NCI-H1930 (cell line): ENCODE measurements at places on chromosomes 16 and 17.

DNA sequence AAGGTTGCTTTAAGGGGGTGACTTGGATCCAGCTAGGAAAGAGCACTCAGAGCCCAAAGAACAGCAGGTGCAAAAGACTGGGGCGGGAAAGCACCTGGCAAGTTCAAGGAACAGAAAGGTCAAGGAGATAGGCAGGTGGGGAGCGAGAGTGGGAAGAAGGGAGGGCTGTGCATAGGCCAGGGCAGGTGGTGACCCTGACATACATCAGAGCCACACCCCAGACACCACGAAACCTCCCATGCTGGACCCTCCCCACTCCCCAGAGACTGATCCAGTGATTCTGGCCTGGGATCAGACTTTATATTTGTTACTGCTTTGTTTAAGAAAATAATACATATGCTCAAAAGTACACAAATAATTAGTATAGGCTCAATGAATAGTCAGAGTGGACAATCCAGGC, 48.5 kb upstream of the RBFOX3 start:
- no peak for DNase-seq

DNA sequence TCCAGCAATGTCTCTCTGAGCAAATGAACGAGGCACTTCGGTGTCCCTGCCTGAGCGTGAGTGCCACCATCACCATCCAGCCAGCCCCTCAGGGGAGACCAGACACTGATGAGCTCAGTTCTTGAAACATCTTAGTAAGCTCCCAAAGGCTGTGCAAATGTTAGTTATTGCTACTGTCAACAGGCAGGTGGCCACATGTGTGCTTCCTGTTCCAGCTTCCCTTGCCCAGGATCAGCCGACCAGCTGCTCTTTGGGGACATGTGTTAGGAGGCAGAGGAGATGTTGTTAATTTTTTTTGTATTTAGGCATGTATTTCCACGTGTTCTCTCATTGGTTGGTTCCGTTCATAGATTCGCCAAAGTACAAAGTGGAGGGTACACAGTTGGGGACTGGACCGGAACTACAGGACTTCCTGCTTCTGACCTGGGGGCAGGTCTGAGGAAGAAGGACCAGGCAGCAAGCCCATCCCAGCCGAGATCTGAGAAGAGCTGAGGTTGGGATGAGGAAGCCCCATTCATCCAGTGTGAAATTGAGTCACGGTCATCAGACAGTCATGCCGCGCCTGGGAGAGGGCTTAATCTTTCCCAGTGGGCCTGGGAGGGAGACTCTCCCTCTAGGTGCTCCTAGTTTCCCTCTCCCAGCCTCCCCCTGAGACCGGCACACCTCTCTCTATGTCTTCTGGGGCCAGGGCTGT, 3.8 kb downstream of the TTYH2 start:
- no peak for DNase-seq

- DNase-seq: no peak
Observed at GRCh38 chr16:63361032-63361624, 1324.9 kb upstream of the CDH8 start.

- no peak for DNase-seq
Observed at GRCh38 chr17:5630434-5630833, 46.1 kb upstream of the NLRP1 start.

DNA sequence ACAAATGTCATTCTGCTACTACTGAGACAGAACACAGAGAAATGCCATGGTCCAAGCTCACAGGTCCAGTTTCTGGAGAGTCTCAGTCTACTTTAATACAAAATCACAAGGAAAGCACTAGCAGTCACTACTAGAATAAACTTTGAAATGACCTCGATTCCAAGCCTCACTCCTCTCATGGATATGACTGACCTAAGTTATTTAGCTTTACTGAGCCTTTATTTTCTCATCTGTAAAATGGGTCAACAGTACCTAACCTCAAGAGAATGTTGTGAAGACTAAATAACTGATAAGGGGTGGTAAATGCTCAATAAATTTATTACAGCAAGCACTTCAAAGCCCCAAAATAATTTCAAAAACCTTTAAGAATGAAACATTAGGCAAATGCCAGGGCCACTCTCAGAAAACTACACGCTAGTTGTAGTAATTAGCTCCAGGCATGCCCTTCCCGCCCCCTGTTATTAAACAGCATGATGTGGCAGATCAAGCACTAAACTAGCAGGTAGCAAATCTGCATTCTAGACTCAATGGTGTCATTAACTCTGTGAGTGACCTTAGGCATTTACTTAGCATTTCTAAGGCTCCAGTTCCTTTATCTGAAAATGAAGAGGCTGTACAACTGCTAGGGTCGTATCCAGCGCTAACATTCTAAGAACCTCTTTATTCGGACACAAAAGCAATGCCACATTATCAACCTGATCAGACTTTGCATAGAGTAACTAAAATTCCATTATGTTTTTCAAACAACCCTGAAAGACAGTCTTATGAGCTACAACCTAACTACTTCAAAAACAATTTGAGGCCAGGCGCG, 8.4 kb downstream of the GSPT1 start:
- DNase-seq: no peak

- DNase-seq: no peak
Observed at GRCh38 chr16:59296888-59297287, 562.8 kb upstream of the GOT2 start.

- DNase-seq: no peak
Observed at GRCh38 chr16:87043231-87044031, 273.8 kb downstream of the C16orf95 start.

- DNase-seq: no peak
Observed at GRCh38 chr17:27086526-27086925, 207.4 kb upstream of the WSB1 start.

GRCh38 chr16:77398495-77398894, 36.3 kb downstream of the ADAMTS18 start:
- no peak for DNase-seq

DNA sequence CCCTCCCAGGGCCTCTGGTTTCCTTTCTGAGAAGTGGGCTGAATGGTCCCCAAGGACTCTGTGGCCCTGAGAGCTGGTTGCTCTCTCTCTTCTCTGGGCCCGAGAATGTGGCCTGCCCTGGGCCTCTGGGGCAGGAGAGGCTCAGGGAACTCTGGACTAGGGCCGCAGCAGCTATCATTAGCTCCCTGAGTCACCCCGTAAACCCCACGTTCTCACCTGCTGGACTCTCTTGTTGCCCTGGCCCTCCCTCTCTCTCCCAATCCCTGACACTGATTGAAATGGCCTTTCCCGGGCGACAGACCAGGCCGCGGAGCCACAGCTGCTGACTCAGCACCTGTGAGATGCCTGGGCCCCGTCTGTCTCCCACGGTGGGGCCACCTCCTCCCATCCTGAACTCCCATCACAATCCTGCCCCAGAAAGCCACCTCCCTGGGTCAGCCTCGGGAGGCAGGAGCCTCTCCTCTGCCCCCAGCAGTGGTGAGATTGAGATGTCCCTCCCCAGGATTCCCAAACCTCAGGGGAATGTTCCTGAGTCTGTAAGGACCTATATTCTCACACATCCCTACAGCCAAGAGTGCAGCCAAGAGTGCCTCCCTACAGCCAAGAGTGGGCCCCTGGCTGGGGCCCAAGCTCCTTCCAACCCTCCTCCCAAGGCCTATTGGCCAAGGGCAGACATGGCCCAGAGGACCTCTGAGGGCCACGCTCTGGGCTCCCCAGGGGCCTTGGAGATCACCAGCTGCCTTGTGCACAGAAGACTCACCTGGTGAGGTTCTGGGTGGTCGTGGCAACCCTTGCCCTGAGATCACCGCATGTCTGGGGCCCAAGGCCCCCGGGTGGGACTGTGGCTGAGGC, 470 bp downstream of the TRPV3 start:
- no peak for DNase-seq

GRCh38 chr17:21213638-21214014, 335 bp downstream of the TMEM11 start:
- DNase-seq: no peak

DNA sequence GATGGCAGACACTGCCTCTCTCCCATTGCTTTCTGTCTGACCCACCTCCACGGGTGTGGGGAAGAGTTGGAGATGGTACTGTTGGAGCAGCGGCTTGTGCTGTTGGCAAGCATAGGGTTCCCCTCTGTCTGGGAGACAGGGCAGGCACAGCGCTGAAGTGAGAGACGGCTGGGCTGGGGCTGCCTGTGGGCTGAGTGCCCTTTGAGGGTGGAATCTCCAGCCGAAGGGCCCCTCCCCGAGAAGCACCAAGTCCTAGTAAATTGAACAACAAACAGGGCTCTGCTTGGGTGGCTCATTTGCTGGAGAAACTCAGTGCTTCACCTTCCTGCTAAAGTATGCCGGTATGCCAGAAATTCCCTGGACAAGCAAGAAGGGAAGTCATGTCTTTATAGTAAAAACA, 79.7 kb downstream of the KSR1 start:
- DNase-seq: no peak

GRCh38 chr17:68248199-68248825, 469 bp downstream of the AMZ2 start:
- DNase-seq: no peak

GRCh38 chr17:82088838-82089722, 9.0 kb downstream of the FASN start:
- DNase-seq: no peak

DNA sequence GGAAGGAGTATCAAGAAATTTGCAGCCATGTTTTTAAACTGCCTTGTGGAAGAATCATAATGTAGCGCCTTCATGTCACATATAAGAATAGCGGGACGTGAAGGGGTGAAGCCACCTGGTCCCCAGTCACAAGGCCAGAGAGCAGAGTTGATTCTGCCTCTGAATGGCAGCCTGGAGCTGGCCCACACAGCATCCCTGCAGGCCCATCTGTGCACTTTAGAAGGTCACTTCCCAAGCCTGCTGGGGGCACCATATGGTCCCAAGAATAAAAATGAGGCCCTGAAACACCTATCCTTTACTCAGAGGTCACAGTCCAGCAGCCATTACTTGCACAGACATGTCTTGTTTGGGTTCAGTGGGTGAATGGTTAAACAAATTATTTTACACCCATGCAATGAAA, 15.0 kb downstream of the CD300E start:
- no peak for DNase-seq

GRCh38 chr17:80183581-80184422, 14.0 kb downstream of the CARD14 start:
- no peak for DNase-seq

- DNase-seq: no peak
Observed at GRCh38 chr17:2705263-2705662, 6.3 kb downstream of the CLUH start.

DNA sequence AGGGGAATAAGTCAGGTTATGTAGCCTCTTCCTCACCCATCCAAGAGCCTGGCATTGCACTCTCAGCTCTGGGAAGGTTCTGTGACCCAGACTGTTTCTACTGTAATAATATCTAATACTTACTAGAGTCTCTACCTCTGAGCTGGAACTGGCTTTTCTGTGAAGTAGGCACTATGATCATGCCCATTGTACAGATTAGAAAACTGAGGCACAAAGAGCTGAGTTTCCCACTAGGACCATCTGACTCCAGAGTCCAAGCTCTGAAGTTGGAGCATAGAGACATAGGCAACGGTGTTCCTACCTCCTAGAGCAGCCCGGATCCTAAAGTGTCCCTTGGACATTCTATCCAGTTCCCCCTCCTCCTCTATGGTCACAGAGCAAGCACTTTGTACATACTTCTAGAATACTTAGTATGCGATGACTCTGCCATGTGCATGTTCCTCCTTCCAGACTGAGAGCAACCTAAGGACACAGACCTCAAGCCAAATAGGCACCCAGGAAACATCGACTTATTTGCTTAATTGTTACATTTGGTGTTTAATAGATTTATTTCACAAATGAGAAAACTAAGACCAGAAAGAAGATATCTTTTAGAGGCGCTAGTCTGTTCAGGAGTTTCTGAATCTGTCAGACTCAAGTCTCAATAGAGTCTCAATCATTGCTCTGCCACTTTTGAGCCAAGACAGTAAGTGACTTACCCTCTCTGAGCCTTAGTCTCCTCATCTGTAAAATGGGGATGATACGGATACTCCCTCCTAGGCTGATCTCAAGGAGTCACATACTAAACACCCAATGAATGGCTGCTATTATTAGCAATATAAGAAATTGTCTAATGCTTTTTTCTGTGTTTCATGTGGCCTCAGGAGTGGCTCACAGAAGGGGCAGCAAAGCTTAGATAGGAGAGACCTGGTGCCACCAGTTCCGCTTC, 3.6 kb downstream of the CLEC19A start:
- DNase-seq: no peak

DNA sequence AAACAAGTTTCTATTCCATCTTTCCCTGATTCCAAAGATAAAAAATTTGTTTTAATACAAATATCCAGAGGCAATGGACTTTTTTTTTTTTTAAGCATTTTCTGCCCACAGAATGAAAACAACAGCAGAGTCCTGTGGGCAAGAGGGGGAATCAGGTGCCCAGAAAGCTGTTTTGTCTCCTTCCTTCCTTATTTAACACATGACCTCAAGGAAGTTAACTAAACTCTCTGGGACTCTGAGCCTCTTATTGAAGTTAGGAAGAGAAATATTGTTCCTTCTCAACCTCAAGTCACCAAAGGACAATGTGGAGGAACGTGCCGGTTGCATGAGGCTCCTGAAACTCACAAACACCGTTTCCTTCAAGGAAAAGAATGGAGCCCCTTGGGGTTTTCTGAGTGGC, 34.9 kb downstream of the LITAF start:
- no peak for DNase-seq

DNA sequence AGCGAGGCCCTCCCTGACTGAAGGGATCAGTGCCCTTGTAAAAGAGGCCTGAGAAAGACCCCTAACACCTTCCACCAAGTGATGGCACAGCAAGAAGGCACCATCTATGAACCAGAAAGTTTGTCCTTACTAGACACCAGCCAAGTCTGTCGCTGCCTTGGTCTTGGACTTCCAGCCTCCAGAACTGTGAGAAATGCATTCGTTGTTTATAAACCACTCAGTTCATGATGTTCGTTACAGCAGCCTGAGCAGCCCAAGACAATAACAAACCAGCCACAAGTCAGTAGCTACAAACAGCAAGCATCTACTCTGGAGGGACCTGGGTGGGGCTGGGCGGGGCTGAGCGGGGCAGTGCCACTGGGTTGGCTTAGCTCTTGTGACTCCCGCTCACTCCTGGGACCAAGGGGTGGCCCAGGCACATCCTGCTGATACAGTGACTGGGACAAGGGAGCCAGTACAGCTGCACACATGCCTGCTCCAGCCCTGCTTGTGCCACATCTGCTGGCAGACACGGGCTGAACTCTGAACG, 234.9 kb downstream of the IRF8 start:
- no peak for DNase-seq

DNA sequence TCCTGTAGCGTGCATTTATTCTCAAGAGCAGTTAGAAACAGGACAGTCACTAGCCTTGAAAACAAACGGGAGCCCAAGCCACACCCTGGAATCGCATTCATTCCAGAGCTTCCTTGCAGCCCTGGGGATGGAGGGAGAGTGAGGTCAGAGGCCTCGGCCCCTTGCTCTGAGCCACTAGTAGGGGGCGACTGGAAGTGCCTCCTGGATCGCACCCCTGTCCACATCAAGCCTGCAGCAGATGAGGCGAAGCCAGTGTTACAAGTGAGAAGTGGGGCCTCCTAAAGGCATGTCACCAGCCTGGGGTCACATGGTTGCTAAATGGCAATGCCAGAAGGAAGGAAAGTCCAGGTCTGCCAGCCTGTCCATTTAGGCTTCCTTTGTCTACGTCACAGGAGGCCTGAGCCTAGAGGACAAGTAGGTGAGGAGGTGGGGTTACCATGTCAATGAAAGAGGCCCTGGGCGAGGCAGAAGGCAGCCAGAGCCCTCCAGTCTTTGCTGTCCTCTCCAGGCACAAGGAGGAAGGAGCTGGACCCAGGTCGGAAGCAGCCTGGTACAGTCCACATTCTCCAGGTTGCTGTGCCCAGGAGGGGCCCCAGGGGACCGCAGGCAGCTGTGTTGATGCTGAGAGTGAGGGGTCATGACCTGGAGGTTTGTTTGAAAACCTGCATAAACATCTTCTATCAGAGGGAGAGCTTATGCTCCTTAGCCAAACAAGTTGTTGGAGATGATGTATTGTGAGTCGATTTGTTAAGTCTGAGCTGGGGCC, 3.0 kb upstream of the RCVRN start:
- no peak for DNase-seq

- DNase-seq: no peak
Observed at GRCh38 chr17:32007463-32008298, 498 bp downstream of the LRRC37B start.
